C1 segment of cervical spinal cord (tissue), 14 donors: ENCODE measurements at places on chromosomes 5 and 9.

DNA sequence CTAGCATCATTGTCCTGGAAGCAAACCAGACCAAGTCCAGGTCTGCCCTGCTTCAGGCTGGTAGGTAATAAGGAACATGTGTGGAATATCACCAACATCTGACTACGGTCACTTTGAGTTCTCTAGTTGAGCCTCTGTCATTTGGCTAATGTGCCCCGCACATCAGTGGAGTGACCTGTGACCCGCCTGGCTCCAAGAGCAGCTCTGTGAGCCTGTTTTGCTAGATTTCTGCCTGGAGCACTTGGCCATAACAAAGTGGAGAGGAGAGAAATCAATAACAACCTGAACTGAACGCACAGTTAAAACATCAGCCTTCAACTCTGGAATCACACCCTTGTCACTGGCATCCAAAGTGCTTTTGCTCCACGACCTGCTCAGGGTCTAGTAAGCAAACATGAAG is 115.7 kb downstream of the PPP2R2B start:
- DNase-seq, result no peak

DNA sequence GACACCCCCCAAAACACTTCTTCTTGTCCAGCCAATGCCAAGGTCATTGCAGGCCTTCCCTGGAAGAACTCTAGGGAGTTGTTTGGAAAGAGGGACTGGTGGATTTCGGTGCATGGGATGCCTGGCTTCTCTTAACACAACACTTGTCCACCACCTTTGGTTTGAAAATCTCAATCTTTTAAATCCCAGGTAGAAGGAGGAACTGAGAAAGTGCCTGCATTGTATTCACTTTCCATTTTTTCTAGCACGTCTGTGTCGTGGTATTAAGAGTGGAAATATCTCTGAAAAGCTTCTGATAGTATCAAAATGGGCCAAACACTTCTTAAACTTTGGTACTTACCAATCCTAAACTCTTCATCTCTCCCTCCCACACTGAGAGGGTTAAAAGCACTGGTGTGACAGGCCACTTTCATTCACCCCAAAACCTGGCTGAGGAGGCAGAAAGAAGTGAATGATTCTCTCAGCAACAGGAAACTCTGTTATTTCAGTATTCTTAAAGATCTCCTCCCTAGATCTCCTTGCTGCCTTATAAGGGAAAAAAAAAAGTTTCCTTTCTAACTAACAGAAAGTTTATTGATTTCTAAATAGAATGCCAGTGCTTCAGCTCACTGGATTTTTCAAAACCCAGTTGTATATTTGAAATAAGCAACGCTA is 3.9 kb upstream of the NFIB start:
- DNase-seq, result no peak

GRCh38 chr9:114085387-114085789 is 7.3 kb upstream of the AMBP start:
- DNase-seq, result no peak

GRCh38 chr5:66074901-66075300 is 69.2 kb upstream of the SREK1 start:
- no peak for DNase-seq

GRCh38 chr9:135992486-135993408 is 31.6 kb upstream of the UBAC1 start:
- no peak for DNase-seq

GRCh38 chr9:74742191-74742790 is 145.4 kb downstream of the TRPM6 start:
- no peak for DNase-seq

GRCh38 chr9:137276473-137277328 is 825 bp upstream of the TOR4A start:
- DNase-seq, result no peak

GRCh38 chr9:126696401-126697145 is 82.8 kb downstream of the LMX1B start:
- no peak for DNase-seq

- DNase-seq, result no peak
Measured at GRCh38 chr5:1466631-1467265, 21.5 kb upstream of the SLC6A3 start.

GRCh38 chr9:8871396-8871795 is 1071.8 kb upstream of the DMAC1 start:
- no peak for DNase-seq

DNA sequence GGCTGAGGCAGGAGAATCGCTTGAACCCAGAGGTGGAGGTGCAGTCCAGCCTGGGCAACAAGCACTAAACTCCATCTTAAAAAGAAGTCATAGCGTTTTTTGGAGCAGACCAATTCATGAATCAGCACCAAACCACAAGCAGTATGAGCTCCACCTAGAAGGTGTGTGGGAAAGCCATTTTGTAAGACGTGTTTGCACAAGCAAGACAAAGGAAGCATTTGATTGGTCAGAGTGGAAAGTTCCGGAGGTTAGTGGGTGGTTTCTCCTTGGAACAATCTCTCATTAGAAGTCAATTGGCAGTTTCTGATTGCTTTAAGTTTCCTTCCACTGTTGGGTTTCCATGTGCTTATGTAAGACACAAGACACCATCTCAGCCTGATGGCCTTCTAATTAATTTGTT is 5.0 kb downstream of the SRD5A1 start:
- no peak for DNase-seq

DNA sequence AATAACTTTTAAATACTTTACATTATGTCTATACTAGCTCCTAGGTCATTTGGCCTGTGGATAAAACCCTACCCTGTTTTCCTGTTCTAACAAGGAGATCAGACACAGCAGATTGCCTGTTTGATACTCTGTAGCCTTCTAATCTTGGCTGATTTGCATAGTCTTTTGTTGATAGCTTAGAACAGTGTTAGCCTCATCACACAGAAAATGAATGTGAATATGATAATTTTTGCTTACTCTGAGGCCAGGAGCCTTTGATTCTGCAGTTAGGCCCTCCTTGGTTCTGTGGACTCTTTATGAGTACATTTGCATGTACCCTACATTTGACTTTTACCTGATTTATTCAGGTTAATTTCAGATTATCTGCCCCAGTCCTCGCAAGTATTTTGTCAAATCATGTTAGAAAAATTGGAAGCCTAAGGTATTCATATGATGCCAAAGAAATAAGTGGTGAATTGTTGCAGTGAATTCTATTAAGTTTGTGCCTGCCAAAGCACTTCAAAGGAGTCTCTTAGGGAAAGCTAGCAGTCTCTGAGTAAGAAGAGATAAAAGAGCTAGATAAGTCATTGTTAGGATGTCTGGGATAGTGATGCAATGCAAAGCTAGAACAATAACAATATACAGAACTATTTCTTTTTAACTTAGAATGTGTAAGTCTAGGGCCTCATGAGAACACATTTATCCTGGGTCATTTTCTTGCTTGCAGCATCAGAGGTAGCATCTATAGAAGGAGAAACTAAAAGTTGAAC is 56.4 kb downstream of the SCAMP1 start:
- DNase-seq, result no peak

DNA sequence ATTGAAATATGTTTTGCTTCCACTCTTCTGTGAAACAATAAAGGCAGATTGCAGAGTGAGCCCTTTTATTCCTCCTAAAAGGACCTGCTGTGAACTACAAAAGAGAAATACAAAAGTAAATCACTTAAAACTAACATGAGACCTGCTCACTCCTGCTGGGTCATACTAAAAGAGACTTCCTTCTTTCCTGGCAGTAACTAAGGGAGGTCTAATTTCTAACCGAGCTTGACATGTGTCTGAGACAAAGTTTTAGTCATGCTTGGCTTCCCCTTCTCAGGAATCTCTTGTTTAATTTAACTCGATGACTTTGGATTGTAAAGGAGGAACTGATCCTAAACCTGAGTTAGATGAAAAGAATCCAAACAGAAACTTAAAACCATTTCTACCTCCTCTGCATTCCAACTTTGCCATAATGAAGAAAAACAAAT is 86.4 kb upstream of the CDH6 start:
- DNase-seq, result no peak

- no peak for DNase-seq
Measured at GRCh38 chr9:8653111-8653510, 853.5 kb upstream of the DMAC1 start.

- peak; percentile 33 for DNase-seq
Measured at GRCh38 chr5:136080483-136081216, 51.9 kb downstream of the TGFBI start.

- no peak for DNase-seq
Measured at GRCh38 chr5:151483647-151484046, 36.2 kb downstream of the SLC36A1 start.

DNA sequence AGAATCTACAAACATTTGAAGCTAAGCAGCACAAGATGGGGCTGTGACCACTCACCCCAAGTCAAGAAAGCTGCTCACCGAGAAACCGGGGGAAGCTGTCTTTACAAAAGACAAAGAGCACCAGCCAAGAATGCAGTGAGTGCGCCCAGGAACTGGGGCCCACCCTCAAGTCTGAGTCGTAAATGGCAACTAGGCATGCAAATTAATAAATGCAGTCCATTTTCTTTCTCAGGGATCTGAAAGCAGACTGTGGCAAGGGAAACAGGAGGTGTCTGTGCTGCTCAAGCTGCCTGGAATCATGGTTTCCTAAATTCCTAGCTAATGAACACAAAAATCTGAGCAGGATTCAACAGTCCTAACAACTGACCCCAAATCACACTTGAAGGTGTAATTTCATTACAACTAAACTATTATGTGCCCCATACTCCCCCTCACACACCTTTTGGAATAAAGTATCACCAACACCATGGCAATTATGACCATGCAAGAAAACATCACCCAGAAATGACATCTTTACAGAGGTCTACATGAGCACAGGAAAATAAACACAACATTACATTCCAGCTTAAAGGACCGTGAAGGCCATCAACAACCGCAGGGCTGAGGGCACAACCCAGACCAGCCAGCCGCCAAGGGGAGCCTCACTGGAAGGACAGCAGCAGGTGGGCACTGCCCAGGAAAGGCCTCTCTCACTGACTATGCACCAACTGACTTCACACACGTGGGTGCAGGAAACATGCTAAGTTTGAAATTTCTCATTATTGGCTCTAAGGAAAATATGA is 17.6 kb downstream of the NSUN2 start:
- DNase-seq, result no peak

GRCh38 chr5:20570486-20570885 is 582.5 kb upstream of the CDH18 start:
- DNase-seq, result no peak

- DNase-seq, result no peak
Measured at GRCh38 chr9:34459941-34460340, 1.3 kb downstream of the DNAI1 start.

DNA sequence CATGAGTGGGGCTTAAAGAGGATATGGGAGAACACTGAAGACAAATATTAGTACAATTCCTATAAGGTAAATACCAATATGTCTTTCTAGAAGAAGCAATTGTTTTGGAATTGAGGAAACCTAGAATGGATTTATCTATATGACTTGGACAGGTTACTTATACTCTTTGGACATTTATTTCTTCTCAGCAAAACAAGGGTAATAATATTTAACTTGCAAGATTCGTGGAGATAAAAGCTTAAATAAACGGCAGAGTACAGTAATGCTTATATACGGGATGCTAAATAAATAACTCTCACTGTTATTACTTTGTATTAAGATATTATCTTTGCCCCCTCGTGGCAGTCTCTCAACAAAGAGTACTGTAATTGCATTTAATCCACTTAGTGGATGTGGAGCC is 8.6 kb downstream of the DMRTA1 start:
- no peak for DNase-seq

GRCh38 chr5:73912821-73913271 is 286.9 kb downstream of the ARHGEF28 start:
- no peak for DNase-seq

GRCh38 chr5:133995883-133996563 is 8.8 kb downstream of the VDAC1 start:
- DNase-seq, result no peak

GRCh38 chr5:142686968-142687367 is 1.1 kb upstream of the FGF1 start:
- no peak for DNase-seq

DNA sequence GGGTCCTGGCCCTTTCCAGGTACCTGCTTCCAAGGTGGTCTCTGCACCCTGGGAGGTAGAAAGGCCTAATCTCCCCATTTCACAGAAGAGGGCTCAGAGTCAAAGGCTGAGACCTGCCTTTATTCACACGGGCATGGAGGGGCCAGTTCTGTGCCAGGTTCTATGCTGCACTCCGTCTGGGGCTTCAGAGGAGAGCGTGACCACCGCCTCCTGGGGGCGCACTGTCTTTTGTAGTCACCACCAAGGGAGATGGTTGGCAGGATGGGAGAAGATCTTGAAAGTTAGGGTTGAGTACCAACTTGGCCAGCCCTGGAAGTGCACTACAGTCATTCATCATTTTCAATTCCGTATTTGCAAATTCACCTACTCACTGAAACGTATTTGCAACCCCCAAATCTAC is 23.7 kb upstream of the PRDM12 start:
- DNase-seq, result no peak

GRCh38 chr5:115543365-115544042 is 1.1 kb downstream of the FEM1C start:
- DNase-seq, result no peak

- DNase-seq, result no peak
Measured at GRCh38 chr5:55143624-55144023, 16.3 kb upstream of the GPX8 start.

DNA sequence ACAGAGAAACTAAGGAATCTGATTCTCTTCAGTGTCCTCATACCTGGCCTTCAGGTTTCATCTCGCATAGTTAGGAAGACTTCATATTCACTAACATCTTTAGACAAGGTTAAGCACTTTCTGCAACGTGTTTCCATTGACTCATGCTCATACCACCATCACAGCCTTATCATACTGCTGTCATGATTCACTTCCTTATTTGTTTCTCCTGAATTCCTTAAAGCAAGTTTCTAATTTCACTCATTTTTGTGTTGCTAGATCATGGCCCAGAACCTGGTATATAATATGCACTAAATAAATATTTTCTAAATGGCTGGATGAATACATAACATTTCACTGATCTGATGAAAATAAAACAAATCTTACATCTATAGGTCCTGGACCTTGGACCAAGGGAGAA is 472.9 kb downstream of the PRELID2 start:
- DNase-seq, result no peak

GRCh38 chr9:19689328-19690101 is 99.3 kb downstream of the SLC24A2 start:
- DNase-seq, result no peak

DNA sequence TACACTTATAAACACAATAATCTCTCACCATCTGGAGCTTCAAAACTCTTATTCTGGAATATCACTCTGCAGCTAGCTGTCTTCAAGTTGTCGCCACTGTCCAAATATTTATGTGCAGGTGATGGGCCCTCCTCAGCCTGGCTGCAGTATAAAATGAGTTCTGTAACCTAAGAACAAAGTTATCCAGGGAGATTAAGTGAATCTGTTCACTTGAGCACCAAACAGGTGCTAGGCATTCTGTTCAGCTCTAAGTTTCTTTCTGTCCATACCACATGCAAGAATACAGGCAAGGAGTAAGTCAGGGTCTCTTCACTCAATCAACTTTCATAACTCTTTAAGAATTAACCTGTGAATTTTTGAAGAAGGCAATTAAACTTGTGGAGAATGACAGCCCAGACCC is 344.1 kb downstream of the PLK2 start:
- no peak for DNase-seq

GRCh38 chr5:124527220-124527991 is 219.0 kb downstream of the ZNF608 start:
- no peak for DNase-seq
